ENCODE measurements at places on chromosomes 13 and 19.
A peak's percentile ranks its signal among the peaks of the same experiment; 100 is the strongest.

DNA sequence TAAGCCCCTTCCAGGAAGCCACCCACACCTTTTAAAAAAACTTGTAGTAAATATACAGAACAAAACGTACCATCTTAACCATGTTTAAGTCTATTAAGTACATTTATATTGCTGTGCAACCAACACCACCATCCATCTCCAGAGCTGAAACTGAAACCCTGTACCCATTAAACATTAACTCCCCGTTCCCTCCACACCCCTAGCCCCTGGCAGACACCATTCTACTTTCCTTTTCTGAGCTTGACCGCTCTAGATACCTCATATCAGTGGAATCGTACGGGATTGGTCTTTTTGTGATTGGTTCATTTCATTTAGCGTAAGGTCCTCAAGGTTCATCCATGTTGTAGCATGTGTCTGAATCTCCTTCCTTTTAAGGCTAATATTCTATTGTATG is 13.0 kb upstream of the SPATA13 start:
- no peak for DNase-seq

DNA sequence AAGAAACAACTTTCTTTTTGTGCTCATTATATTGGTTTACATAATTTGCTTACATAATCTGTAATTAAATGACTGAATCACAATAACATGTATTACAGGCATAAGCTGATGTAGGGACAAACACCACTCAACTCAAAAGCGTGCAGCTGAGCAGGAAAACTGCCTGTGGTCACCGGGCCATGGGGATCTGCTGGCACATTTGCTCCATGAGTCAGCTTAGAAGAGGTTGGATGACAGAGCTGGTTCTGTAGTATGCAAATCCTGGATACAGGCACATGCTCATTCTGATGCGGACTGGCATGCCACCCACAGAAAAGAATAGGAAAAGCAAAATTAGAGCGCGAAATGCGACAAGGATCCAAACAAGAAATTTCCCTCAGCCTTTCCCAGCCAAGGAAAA is 128.6 kb downstream of the USP12 start:
- peak; percentile 27 for DNase-seq

GRCh38 chr19:15045506-15045905 is 3.8 kb upstream of the CASP14 start:
- DNase-seq = no peak

DNA sequence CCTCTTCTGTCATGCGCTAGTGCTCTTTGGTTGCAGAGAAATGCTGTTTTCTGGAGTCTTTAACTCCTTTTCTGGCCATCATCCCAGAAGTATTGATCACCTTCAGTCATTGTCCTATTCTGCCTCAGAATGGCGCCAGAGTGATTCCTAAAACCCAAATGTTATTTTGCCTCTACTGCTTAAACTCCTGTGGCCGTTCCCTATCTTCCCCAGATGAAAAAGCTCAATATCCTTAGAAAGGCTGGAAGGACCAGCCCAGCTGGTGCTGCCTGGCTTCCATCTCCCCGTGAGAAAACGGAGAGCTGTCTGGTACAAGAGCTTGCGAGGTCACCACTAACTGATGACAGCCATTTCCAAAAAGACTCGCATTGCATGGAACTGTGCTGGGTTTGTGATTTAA is 179.1 kb downstream of the RBM26 start:
- peak; percentile 57 for DNase-seq

DNA sequence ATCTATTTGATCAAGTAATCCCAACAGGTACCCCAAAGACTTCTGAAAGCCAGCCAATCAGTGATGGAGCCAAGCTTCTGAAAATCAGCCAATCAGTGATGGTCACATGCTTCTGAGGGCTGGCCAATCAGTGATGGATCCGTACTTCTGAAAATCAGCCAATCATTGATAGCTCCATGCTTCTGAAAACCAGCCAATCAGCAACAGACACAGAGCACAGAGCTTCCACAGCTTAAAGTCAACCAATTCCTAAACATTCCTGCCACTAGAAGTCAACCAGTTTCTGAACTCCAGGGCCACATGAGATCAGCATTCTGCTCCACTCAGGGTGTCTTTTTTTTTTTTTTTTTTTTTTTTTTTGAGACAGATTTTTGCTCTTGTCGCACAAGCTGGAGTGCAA is 8.2 kb upstream of the HSD17B14 start:
- peak; percentile 78 for DNase-seq

Data from GM23338 (cell line).